ENCODE measurements at places on chromosomes 5 and 9. TPM values are rescaled to one million over a fixed set of nuclear protein-coding genes. Genes with fewer than 3 reads are reported as not detected.

DNA sequence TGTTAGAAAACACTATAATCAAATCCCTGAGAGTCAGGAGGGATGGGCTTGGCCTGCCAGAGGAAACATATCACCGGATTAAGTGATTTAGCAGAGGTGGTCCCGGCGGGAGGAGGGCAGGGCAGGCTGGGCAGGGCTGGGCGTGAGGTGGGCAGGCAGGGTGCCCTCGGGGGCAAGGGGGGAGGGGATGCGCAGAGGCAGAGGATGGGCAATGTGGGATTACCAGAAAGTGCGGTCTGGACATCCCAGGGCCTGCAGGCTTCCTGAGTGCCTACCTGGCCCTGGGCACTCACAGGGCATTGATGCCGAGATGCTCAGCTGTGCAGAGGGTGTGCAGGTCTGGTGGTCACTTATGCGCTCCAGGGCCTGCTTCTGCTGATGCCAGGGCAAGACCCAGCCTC is 115.2 kb downstream of the ADAMTS2 start:
- no peak for DNase-seq

- DNase-seq = no peak
Observed at GRCh38 chr5:127599320-127599719, 49.6 kb upstream of the CTXN3 start.

GRCh38 chr9:127493592-127494303 is 42.4 kb downstream of the LRSAM1 start:
- DNase-seq = no peak

- DNase-seq = no peak
Observed at GRCh38 chr9:30507166-30507565, 1877.3 kb upstream of the ACO1 start.

- no peak for DNase-seq
Observed at GRCh38 chr9:114701988-114702387, 20.0 kb upstream of the TEX48 start.

- no peak for DNase-seq
Observed at GRCh38 chr5:158317507-158317906, 458.6 kb upstream of the CLINT1 start.

Gene RALGDS
- 130 TPM for total RNA-seq

Gene ABO
- not detected for total RNA-seq

Gene TRAF2
- total RNA-seq = 44.0 TPM

Gene GDA
- total RNA-seq = not detected
